Erythroblast (primary cell): ENCODE measurements at places on chromosomes 5 and 9.

DNA sequence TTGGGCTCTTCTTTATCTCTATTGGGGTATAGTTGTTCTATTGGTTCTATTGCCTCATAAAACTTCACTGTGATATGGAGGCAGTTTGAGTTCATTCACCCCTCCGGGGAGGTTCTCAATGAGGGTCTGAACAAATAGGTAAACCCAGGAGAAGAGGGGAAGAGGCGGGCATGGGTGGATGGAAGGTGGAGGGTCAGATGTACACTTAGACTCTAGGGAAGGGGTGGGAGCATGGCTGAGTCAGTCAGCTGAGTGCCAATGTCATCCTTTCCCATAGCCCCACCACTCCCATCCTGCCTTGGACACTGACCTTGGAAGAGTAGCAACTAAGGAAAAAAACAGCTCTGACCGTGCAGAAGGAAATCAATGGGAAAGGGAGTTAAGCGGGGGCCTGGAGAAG is 9.9 kb upstream of the FABP6 start:
- no peak for DNase-seq

DNA sequence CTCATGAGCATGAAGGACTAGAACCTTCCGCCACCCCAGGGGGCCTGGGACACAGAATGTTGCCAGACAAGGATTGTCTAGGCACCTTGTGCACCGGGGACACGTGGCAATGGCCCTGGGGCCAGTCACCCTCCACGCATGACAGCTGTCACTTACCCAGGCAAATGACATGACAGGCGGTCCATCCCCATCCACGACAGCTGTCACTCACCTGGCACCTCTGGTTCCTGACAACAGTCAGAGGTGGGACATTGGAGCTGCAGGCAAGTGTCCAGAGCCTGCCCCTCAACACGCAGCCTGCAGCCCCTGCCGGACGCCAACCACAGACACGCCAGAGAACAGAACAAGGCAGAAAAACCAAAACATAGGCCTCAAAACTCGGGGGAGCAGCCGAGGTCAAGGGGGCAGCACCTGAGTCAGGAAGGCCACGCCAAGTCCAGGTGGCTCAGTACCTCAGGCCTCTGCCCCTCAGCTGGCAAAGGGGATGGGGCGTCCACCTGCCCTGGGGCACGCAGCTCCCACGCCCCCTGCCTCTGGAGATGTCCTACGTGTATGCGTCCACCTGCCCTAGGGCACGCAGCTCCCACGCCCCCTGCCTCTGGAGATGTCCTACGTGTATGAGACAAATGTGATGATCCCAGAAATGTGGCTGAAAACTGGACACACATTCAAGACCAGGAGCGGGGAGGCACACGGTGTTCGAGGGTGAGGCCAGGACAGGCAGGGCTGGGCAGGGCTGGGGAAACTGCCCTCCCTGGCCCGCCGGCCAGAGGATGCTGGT is 14.5 kb downstream of the VAV2 start:
- DNase-seq = no peak

DNA sequence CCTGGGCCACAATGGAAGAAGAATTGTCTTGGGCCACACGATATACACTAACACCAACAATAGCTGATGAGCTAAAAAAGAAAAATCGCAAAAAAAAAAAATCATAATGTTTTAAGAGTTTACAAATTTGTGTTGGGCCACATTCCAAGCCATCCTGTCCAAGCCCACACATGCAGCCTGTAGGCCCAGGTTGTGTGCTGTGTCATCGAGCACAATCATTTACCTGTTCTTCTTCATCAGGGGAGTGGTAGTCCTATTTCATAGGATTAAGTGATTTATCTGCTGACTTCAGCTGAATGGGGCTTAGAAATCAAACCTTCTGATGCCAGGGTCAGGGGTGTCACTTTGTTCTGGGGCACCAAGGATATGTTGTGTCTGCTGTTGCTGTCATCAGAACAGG is 44.6 kb upstream of the ELL2 start:
- no peak for DNase-seq

GRCh38 chr5:126383246-126383645 is 40.0 kb upstream of the GRAMD2B start:
- DNase-seq = no peak

- peak; percentile 71 for DNase-seq
Measured at GRCh38 chr5:113378959-113379541, 55.7 kb downstream of the TSSK1B start.

DNA sequence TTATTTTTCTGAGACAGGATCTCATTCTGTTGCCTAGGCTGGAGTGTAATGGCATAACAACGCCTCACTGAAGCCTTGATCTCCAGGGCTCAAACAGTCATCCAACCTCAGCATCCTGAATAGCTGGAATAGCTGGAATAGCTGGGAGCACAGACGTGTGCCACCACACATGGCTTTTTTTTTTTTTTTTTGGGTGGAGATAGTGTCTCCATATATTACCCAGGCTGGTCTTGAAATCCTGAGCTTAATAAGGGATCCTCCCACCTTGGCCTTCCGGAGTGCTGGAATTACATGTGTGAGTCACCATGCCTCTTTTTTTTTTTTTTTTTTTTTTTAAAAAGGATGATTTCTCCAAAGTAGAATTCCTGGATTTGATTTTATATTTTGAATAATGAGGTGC is 60.7 kb downstream of the NSD1 start:
- no peak for DNase-seq

GRCh38 chr5:160573318-160573717 is 151.7 kb downstream of the PTTG1 start:
- DNase-seq = no peak

GRCh38 chr9:95766906-95767305 is 108.6 kb upstream of the ERCC6L2 start:
- no peak for DNase-seq

DNA sequence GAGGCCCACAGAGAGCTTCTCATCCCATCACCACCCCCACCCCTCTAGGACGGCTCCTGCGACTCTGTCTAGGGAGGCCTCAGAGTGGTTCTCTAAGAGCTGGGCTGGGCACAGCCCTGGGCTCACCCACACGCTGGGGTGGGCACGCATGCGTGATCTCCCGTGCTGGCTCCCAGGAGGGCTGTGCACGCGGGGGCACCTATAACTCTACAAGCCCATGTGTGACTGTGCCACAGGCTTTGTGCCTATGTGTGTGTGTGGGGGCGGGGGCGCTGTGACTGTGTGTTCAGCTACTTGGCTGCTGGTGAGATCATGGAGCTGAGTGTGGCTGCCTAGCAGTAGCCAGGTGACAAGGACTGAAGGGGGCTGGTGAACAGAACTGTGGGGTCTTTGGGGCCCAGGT is 32.2 kb downstream of the NDUFA8 start:
- peak; percentile 30 for DNase-seq

- no peak for DNase-seq
Measured at GRCh38 chr5:58156973-58157701, 302.7 kb downstream of the PLK2 start.

GRCh38 chr9:82302968-82303655 is 314.5 kb downstream of the SPATA31D1 start:
- DNase-seq = no peak

GRCh38 chr9:108850293-108850897 is 5.4 kb downstream of the ACTL7B start:
- peak; percentile 24 for DNase-seq

DNA sequence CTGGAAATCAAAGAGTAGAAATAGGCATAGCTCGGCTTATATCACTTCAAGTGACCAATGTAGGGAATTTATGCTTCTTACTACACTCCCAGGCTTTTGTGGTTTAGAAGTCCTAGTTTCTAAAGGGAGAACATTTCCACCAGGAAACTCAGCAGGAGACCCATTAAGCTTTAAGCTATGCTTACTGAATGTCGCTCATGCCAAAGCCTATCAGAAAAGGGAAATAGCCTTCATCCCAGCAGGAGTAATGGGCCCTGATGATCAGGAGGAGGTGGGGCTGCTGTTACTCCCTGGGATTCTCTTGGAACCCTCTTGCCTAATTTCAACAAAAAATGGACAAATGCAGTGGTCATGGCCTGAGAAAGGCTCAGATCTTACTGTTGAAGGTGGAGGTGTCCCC is 54.5 kb upstream of the SEMA6A start:
- no peak for DNase-seq

DNA sequence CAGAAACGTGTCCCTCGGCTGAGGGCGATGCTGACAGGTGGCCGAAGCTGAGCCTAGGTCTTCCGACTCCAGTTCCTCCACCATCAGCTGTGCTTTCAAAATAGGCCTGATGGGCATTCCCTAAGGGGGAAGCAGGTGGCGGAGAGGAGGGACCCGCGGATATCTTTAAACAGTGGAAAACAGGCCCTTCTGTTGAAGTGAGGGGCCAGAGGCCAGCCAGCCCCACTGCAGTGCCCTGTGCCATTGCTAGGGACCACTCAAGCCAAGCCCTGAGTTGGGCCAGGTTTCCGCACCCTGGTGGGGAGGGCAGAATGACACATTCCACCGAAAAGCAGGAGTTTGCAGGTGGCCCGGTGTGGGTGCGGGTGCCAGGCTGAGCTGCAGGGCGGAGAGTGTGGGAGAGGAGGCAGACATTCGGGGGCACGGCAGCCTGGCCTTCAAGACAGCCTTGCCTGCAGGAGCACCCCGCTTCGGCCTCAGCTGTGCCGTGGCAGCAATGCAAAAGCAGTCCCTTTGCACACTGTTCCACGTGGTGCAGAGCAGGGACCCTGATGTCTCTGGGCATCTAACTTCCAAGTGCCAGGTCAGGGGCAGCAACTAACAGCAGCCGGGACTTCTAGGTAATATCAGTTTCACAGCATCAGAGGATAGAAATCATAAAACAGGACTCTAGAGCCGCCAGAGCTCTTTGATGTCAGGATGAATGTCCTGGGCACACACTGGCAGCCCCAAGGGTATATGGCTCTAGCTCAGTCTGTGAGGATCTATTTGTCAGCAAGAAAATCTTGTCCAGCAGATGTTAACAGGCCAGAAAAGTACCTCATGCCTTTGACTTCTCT is 17.2 kb downstream of the HNRNPH1 start:
- DNase-seq = no peak

- no peak for DNase-seq
Measured at GRCh38 chr5:72489536-72489935, 17.7 kb downstream of the ZNF366 start.

- DNase-seq = no peak
Measured at GRCh38 chr5:171595801-171596231, 176.4 kb downstream of the FGF18 start.

GRCh38 chr9:134186471-134187109 is 22.2 kb upstream of the RNU6ATAC start:
- DNase-seq = no peak

DNA sequence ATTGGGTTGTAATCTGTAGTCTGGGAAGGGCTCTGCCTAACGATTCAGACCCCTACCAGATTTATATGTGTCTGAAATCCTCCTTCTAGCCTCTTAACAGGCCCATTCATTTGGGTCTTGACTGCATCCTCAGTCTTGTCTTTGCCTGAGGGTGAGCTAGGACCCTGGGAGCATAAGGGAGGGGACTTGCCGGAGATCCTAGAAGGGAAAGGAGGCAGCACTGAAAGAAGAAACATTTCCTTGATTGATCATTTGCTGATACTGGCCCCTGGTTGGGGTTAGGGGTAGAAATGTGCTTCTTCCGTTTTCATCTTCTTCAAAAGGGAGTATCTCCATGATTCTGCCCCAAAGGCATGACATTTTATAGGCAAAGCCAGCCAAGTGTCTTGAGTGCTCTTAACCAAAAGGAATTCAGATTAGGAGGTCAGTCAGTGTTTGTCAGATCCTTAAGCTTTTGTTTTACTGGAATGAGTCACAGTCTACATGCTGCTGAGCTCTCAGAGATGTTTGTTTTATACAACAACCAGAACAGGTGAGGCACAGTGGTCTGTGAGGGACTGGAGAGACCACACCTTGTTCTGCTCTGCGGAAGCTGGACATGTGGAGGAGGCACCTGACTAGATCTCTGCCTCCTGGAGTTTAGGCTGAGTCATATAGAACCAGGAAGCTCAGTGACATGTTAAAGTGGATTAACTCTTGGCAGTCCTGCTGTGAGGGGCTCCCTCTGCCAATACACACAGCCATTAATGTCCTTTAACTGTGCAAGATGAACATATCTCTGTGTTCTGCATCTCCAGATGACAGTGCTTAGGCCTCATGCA is 37.7 kb downstream of the PCDHAC2 start:
- DNase-seq = no peak

DNA sequence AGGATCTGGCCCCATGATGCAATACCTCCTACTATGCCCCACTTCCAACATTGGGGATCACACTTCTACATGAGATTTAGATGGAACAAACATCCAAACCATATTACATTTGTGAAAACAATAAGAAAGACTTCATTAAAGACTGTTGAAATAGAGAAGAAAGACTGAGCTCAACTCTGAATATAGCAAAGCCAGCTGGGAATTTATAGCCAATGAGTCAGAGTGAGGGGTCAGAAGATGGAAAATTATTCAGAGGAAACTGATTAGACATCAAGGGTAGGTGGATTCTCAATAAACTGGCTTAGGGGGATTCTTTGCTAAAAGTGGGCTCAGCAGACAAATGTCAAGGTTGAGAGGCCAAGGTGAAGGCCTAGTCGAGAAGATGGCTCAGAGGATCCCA is 25.6 kb downstream of the BTF3 start:
- no peak for DNase-seq

GRCh38 chr5:101370181-101370580 is 467.1 kb upstream of the ST8SIA4 start:
- DNase-seq = no peak

- no peak for DNase-seq
Measured at GRCh38 chr5:141150224-141150992, 551 bp downstream of the PCDHB6 start.

- DNase-seq = no peak
Measured at GRCh38 chr5:176514244-176514950, 22.8 kb downstream of the RNF44 start.

DNA sequence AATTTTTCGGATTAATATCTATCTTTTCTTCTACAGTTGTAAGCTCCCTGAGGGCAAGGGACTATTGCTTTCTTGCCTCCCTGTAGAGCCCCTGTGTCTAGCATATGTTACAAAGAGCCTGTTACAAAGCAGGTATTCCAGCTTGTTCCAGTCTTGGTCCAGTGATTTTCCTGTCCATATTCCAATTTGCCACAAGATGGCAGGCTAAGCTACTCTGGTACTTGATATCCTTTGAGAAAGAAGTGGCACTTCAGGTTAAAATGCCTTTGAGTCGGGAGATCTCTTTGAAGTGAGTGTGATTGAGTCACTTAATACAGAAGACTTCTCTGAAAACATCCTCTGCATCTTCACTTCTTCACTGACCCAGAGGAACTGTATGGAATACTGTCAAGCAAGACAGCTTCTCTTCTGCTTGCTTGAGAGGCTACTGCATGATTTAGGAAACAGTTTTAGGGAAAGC is 24.5 kb downstream of the CAVIN4 start:
- DNase-seq = peak; percentile 30

GRCh38 chr5:157570531-157571200 is 4.9 kb downstream of the ADAM19 start:
- no peak for DNase-seq

DNA sequence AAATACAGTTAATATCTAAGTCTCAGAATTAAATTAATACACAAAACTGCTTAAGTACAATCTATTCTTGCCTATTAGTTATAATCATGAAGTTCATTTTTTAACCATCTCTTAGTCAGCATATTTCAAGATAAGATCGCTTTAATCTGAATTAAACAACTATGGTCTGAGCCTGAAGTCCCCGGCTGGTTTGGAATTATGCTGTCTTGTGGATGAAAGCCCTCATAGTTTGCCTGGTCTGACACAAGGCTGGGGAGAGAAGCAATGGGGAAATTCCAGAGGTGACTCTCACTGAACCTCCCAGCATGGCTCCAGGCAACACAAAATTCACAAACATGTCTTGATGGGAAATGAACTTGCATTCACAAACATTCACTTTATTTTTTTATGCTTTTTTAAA is 28.0 kb upstream of the GRAMD2B start:
- no peak for DNase-seq

- DNase-seq = no peak
Measured at GRCh38 chr5:179113945-179114641, 53.9 kb downstream of the ZNF354C start.
